ENCODE measurements at places on chromosomes 13 and 19.

DNA sequence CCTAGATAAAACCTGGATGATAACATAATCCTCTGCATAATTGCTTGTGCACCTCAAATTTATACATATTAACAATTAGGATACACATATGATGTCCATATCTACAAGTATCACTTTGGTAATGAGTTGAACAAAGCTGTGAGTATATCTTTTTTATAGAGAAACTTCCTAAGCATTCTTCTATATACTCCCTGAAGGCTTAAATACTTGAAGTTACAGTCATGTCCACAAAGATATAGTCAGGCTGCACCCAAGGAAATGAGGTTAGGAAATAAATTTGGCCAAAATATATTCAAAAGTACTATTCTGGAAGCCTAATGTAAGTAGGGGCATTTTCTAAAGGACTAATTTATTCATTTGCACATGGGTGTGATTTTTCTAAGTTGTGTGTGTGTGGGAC is 761.5 kb downstream of the PCDH9 start:
- DNase-seq, result no peak

DNA sequence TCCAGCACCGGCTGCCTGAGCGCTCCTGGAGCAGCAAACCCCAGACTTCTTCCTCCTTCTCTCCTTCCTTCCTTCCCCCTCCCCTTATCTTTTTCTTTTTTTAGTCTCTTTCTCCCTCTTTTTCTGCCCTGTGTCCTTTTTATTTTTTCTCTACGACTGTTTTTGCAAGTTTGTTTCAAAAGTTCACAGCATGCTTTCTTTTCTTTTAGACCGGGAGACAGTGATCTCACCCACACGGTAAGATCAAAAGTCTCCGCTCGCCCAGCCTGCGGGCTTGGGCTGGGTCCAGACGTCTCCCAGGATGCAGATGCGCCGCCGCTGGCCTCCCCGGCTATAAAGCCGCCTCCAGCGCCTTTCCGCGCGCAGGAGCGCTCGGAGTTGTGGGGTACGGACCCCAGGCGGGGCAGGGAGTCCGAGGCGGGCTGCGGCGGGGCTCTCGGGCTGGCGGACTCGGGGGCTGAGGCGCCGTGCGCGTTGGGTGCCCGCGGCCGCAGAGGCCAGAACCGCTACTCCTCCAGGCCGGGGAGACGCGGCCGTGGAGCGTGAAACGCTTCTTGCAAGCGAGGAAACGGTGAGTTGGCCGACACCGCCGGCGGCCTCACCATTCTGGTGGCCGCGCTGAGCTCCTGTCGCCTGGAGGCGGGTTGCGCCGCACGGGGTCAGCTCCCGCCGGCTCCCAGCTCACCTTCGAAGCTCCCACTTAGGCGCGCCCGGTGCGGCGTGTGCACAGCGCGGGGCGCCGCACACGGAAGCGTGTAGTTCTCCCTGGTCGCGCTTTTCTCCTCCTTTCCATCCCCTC is 2.0 kb upstream of the TSHZ3 start:
- no peak for DNase-seq

GRCh38 chr13:75324413-75324940 is 157.5 kb downstream of the TBC1D4 start:
- no peak for DNase-seq

DNA sequence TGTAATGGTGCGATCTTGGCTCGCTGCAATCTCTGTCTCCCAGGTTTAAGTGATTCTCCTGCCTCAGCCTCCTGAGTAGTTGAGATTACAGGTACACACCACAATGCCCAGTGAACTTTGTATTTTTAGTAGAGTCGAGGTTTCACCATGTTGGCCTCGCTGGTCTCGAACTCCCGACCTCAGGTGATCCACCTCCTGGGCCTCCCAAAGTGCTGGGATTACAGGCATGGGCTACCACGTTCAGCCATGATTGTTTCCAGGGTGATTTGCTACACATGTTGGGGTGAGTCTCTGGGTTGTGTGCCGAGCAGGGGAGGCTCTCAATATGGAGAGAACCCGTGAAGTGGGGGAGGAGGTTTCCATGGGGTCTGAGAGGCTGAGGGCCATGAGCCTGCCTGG is 24.8 kb upstream of the CEACAM21 start:
- DNase-seq, result no peak

- DNase-seq, result no peak
Measured at GRCh38 chr19:39155114-39155700, 29.6 kb downstream of the PAK4 start.

All from thoracic aorta (tissue), 2 donors.